ENCODE measurements at places on chromosomes 12 and 14.

GRCh38 chr14:50985124-50985858 lies 41.0 kb upstream of the PYGL start:
- DNase-seq: no peak

DNA sequence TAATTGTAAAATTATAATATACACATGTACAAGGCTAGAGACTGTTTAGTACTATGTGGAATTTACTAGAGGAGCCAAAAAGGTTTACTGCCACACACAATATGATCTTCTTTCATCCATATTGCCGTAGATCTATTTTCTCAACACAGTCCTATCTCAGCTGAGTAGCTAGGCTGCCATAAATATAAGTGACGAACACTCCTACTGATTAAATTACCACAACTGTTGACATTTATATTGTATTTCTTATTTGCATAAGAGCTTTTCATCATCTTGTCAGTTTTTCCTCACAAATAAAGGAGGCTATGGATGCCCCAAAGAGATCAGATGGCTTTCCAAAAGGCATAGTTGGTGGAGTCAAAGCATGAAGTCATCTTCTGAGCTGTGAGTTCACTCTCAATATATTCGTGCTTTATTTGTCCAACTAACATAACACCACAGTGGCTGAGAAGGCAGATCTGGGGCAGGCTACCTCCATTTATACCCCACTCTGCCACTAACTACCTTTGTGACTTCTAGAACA lies 78.6 kb downstream of the CCDC59 start:
- no peak for DNase-seq

GRCh38 chr14:63563370-63564026 lies 20.3 kb upstream of the PPP2R5E start:
- no peak for DNase-seq

- DNase-seq: no peak
Measured at GRCh38 chr14:99062772-99063418, 209.1 kb downstream of the BCL11B start.

DNA sequence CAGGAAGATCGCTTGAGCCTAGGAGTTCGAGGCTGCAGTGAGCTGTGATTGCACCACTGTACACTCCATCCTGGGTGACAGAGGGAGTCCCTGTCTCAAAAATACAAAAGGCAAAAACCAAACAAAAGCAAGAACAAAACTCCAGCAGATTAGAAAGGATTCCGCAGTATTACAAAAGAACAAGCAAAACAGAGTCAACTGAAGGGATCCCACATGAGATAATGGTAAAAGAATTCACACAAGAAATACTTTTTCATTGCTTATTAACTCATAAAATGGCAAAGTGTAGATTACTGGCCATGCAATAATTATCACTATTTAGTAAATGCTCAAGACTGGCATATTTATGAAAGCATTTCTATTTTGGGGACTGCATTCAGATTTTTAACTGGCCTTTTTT lies 35.4 kb downstream of the BEST3 start:
- DNase-seq: no peak

- DNase-seq: no peak
Measured at GRCh38 chr12:32661706-32662105, 17.4 kb upstream of the DNM1L start.

- no peak for DNase-seq
Measured at GRCh38 chr14:35368139-35368460, 36.4 kb downstream of the NFKBIA start.

DNA sequence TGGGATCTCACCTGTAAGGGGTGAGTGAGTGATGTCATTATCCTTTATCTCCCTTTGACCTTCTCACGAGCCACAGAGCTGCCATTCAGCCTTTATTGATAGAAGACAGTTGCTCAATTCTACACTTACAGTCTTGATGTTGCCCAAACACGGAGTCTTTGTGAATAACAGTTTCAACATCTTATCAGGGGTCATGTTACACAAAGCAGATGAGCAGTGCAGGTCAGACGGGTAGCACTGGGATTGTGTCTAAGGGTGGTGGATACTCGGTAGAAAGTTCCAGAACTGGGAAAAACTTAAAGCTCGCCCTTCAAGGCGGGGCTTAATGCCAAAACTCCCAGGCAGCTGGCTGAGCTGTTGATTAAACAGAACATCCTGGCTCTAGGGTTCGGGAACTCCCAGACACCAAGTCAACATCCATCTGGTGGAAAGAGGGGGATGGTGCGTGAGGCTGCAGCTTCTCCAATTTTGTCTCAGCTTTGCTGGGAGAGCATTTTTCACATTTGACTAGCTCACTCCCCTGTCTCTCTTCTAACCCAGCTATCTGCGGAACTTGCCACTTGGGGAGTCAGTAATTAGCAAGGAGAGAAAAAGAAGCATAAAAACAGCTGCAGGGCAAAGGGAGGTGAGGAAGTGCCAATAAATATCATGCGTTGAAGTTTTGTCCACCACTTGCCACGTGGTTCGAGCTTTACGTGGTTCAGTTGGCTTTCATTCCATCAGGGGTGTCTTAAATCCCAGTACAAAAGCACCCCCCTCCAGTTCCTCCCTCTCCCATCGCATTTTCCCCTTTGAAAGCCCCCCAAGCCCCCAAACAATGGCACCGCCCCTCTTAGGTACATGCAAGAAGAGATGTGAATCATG lies 31.0 kb downstream of the FOXN4 start:
- DNase-seq: no peak

GRCh38 chr12:92810370-92810769 lies 107.6 kb downstream of the PLEKHG7 start:
- DNase-seq: no peak

GRCh38 chr12:122981036-122981471 lies 573 bp downstream of the ARL6IP4 start:
- no peak for DNase-seq

GRCh38 chr14:42095155-42095554 lies 488.5 kb downstream of the LRFN5 start:
- no peak for DNase-seq

DNA sequence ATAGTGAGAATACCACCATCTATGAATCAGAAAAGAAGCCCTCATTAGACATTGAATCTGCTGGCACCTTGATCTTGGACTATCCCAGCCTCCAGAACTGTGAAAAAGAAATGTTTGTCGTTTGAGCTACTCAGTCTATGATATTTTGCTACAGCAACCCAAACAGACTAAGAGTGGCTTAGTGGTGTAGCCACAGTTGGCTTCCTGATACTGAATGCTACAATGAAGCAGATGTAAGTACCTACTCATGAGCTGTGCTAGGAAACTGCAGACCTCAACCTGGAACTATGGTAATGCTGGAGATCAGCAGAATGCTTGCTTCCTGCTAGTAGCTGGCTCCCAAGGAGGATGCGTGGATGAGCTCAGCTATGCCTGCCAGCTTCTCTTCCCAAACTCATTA lies 268.6 kb upstream of the CRY1 start:
- no peak for DNase-seq

- DNase-seq: no peak
Measured at GRCh38 chr12:76143343-76144244, 59.1 kb upstream of the NAP1L1 start.

DNA sequence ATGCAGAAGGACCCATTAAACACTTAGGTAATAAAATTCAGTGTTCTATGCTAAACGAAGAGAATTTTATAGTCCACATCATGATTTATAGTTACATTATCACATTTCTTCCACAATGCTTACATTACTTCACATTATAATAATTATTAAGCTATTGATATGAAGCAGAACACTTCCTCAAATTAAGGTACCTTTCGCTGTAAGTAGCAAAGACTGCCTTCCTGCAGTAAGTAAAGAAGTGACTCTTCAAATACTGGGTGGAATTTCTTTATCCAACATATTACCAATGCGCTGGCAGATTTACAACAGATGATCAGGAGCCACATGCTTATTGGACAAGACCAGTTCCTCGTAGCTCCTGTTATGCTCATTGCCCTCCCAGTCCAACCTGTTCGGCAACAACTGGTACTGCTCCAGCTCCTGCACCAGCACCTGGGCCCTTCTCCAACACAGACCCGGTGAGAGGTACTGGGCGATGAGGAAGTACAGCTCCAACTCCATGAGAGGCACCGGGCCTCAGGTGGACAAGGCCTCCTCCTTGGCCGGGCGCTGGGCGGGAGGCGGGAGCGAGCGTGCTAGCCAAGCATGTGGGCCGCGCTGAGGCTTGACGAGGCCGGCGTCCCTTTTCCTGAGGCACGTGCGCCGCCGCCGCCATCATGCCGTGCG lies 210.7 kb upstream of the ATP2B1 start:
- no peak for DNase-seq

DNA sequence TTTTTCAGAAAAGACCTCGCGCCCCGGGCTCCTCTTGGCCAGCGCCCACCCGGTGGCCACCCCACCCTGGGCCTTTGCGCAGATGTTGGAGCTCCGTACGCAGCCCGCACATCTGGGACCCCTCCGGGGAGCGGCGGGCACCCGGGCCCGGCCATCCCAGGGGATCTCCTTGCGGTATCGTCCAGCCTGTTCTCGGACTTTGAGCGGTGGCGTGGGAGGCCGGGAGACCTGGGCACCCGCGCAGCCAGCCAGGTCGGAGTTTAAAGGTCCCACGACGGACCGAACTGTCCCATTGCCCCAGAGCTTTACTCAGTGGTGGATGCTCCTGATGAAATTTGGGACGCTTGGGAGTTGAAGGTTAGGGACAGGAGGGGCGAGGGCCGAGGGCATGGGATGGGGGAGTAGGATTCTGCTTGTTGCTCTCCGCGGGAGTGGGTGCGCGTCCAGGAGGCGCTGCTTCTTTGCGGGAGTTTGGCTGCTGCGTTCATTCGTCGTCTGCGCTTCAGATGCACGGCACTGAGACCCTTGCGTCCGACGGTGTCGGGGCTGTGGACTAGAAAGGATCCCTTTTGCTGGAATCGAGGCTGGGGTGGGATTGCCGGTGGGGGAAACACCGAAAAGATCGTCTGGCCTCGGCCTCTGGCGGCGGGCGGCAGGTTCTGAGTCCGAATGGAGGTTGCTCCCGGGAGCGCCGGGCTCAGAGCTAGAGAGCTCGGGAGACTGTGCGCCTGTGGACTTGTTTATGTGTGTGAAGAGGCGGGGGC lies 1.4 kb downstream of the NTF3 start:
- no peak for DNase-seq

GRCh38 chr12:108575199-108575912 lies 13.0 kb downstream of the ISCU start:
- DNase-seq: no peak

DNA sequence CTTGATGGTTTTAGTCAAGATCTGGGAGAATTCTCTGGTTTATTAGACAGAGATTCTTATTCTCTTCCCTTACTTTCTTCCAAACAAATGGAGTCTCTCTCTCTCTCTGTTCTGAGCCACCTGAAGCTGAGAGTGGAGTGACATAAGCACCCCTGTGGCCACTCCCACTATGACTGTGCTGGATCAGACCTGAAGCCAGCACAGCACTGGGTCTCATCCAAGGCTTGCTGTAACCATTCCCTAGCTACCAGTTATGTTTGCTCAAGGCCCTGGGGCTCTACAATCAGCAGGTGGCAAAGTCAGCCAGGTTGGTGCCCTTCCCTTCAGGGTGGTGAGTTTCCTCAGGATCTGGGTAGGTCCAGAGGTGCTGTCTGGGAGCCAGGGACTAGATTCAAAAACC lies 568.5 kb downstream of the AACS start:
- DNase-seq: no peak

- DNase-seq: no peak
Measured at GRCh38 chr12:49502590-49502989, 36.2 kb upstream of the KCNH3 start.

GRCh38 chr12:16421806-16422205 lies 74.4 kb downstream of the MGST1 start:
- no peak for DNase-seq

DNA sequence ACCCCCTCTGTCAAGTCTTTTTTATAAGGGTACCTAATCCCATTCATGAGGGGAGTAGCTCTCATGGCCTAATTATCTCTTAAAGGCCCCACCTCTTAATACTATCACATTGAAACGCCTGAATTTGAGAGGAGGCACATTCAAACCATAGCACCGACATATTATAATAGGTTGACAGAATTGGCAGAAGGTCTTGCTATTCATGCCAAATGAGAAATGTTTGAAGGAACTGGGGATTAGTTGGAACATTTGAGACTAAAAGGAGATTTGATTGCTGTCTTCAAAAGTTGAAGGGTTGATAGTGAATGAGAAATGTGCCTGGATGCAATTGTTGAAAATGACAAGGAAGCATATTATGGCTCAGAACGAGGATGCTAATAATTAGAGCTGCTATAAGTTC lies 331.1 kb downstream of the ATP23 start:
- DNase-seq: no peak

- no peak for DNase-seq
Measured at GRCh38 chr12:89622115-89622514, 86.5 kb downstream of the ATP2B1 start.

DNA sequence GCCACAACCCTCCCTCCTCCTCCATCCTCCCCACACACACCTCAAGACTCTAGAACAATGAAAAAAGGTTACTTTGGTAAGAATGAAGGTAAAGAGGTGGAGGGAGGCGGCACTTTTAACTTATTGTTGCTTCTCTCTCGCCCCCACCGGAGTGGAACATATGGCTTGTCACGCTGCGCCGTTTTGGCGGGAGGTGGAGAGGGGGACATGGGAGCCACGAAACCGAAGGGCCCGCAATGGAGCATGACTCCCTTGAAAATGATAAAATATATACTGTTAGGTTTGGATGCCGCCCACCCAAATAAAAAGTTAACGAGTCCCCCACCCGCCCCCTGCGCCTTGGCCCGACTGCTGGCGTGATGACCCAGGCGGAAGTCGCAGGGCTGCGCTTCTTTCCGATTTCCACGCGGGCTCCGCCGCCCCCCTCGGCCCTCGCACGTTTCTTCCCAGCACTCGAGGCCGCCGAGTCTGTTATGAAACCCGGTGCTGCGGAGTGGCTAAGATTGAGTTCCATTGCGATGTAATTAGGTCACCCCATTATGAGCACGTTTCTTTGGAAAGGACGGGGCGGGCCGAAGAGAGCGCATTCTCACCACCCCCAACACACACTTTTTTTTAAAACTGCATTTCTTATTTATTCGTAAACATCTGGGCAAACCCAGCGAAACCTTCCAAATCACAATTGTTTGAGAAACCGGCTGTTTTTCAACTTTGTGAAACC lies 1.4 kb upstream of the ZFP36L1 start:
- peak; percentile 80 for DNase-seq

DNA sequence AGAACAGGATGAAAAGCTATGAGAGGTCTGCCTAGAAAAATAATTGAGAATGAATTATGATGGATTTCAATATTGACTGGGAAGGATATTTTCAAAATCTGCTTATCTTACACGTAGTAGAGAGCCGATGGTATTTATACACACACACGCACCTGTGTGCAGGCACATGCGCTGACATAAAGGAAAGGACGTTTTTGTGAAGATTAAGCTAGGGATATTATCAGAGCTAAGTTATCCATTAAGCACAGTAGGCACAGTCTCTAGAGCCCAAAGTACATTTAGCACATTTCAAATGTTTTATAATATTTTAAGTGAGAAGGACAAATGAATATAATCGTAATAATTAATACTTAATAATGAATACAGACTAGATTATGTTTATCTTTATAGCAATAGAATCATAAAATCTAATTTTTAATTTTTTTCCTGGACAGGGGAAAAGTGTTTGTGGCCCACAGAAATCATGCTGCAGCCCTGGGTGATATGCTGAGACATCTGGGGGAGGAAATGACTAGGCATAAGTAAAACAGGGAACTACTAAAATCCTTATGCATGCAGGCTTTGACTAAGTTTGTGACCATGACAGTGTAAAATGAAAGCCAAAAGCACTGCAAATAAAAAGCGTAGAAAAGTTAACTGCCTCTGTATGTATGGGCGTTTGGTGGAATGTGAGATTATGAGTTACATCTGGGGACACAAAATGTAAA lies 146.1 kb downstream of the KITLG start:
- no peak for DNase-seq

Data from stimulated activated CD4-positive, alpha-beta T cell treated with anti-CD3 and anti-CD28 coated beads, Interleukin-1b, Interleukin-23, amount 100 ng/mL, for 24 hours (primary cell).